ENCODE measurements at places on chromosomes 2 and 18. TPM values are rescaled to one million over a fixed set of nuclear protein-coding genes. Genes with fewer than 3 reads are reported as not detected.

Gene IL37
- total RNA-seq: not detected

Gene CASP10
- 31.6 TPM for total RNA-seq

Gene ACKR3
- total RNA-seq: 9.1 TPM

Gene SERPINB11
- total RNA-seq: not detected

Gene KCNG2
- 0.46 TPM for total RNA-seq

Gene USP34
- 112 TPM for total RNA-seq

Gene KCMF1
- total RNA-seq: 72.9 TPM

Gene GRB14
- 8.9 TPM for total RNA-seq

Gene SEPTIN10
- 83.7 TPM for total RNA-seq

Gene ATOH8
- 93.6 TPM for total RNA-seq

Gene APCDD1
- total RNA-seq: 27.6 TPM

Gene LRRTM1
- not detected for total RNA-seq

Gene FHOD3
- 1.9 TPM for total RNA-seq

Gene CABYR
- total RNA-seq: 1.1 TPM

Gene IMPA2
- total RNA-seq: 54.6 TPM

Gene CEBPZ
- total RNA-seq: 47.7 TPM

Gene ARHGAP28
- 15.7 TPM for total RNA-seq

Gene KCTD18
- total RNA-seq: 13.0 TPM

All from upper lobe of right lung (tissue), 1 donor.